ENCODE measurements at places on chromosomes 16 and 17.

DNA sequence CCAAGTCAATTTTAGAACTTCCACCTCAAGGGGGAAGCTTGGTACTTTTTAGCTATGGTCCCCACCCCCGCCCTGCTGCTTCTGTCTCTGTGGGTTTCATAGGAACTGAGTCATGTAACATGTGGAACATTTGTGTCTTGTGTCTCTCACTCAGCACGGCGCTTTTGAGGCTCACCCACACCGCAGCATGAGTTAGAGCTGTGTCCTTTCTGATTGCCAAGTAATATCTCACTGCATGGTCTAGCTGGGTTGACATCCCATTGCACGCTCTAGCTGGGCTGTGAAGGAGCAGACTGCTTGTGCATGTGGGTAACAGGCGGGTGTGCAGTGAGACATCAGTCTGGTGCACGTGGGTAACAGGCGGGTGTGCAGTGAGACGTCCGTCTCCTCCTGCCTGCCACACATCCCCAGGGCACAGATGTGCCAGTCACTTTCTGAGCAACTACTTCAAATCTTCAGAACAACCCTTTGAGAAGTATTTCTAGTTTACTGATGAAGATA lies 26.4 kb upstream of the SLC7A5 start:
- peak; percentile 70 for DNase-seq

GRCh38 chr17:77867308-77867781 lies 91.2 kb upstream of the TNRC6C start:
- DNase-seq = no peak

GRCh38 chr16:22326771-22327445 lies 29.7 kb downstream of the POLR3E start:
- DNase-seq = no peak

DNA sequence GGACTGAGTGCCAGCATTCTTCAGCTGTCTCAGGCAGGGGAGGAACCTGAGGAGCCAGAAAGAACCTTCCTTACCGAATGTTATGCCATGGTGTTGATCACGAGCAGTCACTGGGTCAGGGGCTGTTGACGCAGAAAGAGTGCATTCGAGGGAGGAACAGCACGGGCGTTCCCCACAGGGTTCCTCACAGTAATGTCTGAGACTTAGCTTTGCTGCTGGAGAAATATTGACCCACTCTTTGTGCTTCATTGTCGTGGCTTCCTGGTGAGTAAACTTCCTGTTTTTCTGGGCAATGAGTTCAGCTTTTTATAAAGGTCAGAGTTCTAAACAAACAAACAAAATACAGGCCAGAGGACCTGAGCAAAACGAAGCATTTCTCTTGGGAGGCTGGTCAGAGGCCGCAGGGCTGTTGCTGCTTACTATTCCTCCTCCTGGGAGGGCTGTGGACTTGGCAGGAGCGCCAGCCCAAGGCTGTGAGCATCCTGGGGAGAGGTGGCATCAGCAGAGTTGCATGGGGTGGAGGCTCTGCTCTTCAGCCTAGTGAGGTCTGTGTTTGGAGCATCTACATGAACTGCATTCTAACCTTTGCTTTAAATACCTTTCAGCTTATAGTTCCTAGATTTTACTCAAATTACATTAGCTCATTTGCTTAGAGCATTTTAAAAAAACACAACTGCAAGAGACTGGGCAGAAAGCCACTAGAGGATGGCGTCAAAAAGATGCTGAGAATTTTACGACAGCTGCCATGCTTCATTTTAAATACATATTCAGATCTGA lies 143.1 kb upstream of the CACNG5 start:
- no peak for DNase-seq

DNA sequence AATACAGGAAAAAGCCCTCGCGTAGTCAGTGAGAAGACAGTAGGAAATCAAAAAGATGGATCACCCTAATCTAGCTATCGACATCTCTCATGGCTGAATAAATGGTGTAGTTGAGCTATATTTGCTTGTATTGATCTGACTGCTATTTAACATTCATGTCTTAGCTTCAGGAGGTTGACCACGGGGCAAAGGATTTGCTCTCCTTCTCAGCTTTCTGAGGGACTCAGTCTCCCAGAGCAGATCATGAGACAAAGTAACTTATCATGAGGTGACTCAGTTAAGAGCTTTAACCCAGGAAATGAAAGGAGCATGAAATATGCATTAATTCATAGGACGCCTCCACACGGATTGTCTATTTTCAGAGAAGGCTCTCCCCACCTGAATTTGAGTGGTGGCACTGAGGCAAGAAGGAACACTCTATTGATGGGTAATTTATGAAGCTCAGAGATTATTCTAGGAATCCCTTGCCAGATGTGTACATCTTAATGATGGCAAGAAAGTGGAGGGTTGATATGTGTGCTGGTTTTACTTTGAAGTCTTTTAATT lies 608 bp downstream of the RBFOX1 start:
- no peak for DNase-seq

GRCh38 chr16:49471038-49471727 lies 97.6 kb downstream of the C16orf78 start:
- no peak for DNase-seq

DNA sequence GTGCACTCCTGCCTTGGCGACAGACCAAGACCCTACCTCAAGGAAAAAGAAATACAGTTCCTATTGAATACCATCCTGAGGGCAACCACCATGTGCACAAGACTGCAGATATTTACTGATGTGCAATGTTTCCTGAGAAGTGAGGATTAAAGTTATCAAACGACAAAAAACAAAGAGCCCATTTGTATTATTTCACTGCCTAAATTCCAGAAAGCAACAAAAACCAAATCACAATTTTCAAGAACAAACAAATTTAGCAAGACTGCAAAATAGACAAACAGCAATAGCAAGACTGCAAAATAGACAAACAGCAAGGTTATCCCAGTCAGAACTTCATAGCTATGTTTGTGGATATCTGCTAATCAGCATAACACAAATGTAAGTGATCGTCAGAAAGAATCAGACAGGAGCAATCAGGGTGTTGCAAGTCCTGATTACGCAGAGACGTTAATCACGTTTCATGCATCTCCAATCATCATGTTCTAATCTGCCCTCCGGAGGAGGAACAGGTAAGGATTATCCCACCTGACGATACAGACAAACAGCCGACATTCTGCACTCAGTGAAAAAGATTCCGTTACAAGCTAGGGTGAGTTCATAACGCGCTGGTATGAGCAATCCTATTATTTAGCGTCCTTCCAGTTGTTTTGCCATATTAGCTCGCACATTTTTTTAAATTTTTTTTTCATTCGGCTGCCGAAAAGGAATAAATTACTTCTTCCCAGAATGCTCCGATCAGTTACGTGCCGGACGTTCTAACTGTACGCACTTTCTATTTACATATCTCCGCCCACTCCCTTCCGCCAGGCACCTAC lies 2.9 kb downstream of the TMEM107 start:
- DNase-seq = peak; percentile 77

DNA sequence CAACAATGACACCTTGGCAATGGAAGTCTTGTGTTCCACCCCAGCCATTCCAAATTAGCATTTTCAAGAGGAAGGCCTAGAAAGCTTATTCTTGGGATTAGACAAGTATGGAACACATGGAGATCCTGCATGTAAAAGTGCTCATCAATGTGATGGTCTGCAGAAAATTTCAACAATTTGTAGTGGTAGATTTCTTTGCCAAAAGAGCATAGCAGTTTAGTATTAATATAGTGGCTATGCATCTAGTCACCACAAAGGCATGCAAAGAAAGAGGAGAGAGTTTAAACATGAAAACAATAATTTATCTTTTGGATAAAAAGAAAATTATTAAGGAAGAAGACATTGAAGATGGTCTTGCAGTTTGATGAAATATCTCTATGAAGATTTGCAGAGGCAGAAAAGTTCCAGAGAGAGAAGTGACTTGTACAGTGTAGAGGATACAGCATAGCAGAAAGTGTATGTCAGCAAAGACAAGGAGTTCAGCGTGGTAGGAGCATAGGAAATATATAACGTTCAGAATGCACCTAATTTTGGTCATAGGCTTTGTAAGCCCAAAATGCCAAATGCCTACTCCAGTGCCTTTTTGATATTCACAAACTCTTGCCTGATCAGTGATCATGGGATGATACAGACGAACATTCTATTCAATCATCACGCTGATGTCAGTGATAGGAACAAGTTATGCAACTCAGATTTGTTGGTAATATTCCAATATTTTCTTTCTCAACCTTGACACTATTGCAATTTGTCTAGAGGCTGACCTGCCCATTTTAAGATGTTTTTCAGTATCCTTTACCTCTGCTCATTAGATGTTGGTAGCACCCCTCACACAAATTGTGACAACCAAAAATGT lies 727.9 kb upstream of the SOX9 start:
- DNase-seq = no peak

- no peak for DNase-seq
Measured at GRCh38 chr17:51486091-51486490, 225.7 kb downstream of the UTP18 start.

GRCh38 chr16:68070249-68070730 lies 14.9 kb upstream of the NFATC3 start:
- DNase-seq = no peak

DNA sequence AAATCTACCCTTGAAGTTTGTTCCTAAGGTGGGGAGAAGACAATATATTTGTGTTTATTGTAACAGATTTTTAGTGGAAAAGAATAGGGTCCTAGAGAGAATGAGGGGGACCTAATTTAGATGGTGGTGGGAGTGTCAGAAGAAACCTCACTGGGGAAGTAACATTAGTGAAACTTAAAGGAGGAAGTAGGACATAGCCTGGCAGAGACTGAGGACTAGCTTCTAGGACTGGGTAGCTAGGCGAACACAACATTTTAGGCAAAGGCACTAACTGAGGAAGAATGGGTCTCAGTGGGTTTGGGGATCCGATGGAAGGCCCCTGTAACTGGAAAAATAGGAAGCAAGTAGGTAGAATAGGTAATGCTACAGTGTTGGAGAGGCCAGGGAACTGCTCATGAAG lies 4.2 kb upstream of the ARL2BP start:
- DNase-seq = no peak

GRCh38 chr17:76549215-76549518 lies 9.3 kb downstream of the PRCD start:
- DNase-seq = no peak

DNA sequence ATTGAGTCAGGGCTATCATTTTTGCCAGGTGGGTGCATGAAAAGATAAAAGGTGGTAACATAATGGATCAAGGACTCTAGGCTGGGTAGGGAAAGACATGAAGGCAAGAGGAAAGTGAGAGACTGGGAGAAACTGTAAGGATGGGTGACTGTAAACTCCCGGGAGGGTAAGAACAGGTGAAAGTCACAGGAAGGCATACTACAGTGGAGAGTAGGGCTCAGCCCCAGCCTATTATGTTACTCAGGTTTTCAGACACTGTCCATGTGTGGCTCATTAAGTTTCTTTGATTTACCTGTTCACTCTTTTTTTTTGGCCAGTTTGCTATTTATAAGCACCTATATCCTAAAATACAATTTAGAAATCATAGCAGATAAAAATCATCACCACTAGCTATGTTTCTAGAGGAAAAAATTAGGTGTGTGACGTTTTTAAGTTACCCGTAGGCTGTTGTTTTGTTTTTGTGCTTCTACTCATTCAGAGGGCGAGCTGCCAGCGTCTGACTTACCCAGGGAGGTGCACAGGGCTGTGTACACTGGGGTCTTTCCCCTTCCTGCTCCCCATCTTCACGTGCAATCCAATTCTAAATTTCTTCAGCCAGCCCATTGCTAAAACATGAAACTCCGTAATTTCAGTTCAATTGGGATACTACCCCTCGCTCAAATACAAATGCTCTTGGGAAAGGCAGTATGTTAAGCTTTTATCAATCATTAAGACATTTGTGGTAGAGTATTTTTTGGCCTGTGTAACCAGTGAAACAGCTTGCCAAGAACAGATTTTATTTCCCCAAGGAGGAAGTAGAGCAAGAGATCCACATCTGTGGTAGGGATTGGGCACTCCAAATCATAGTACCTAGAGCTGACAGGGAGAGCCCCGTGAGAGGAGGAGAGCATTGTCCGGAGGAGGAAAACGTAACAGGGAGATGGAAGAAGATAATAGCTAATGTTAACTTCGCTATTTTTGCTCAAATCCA lies 21.7 kb upstream of the VWA3A start:
- DNase-seq = no peak

DNA sequence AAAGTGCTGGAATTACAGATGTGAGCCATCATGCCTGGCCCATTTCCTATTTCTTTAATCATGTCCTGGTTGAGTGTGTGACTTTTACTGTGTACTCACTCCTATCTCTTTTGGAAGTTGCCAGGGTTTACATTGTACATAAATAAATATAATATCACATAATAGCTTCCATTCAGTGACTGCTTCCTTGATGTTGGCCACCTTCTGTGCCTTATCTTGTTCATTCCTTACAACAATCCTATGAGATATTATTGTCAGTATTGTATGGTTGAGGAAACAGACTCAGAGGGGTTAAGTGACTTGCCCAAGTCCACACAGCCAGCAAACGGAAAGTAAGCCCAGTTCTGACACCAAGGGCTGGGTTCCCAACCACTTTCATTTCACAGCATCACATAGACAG lies 16.9 kb downstream of the TMC5 start:
- no peak for DNase-seq

DNA sequence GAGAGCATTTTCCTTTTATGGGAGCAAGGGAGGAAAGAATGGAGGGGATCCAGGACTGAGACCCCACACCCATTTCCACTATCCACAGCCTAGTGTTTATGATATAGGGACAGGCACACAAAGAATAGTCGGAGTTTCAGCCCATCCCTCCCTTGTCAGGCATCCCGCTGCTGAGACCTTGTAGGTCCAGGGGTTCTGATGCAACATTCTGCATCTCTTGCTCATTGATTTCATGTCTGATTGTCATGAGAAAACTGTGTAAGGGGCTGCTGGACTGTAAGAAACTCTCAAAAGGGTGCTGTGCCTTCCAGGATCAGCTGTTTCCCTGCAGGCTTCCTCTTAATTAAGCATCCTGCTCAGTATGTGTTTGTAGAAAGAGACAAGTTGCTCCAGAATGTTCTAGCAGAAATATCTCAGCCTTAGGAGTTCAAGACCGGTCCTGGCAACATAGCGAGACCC lies 5.3 kb upstream of the POLR3E start:
- DNase-seq = no peak

All from activated CD4-positive, alpha-beta T cell treated with anti-CD3 and anti-CD28 coated beads for 24 hours (primary cell).